ENCODE measurements at places on chromosomes 6 and 20.

GRCh38 chr20:39253051-39253755, 291.1 kb downstream of the DHX35 start:
- DNase-seq: no peak

GRCh38 chr20:37867289-37868195, 35.4 kb upstream of the VSTM2L start:
- DNase-seq: no peak

DNA sequence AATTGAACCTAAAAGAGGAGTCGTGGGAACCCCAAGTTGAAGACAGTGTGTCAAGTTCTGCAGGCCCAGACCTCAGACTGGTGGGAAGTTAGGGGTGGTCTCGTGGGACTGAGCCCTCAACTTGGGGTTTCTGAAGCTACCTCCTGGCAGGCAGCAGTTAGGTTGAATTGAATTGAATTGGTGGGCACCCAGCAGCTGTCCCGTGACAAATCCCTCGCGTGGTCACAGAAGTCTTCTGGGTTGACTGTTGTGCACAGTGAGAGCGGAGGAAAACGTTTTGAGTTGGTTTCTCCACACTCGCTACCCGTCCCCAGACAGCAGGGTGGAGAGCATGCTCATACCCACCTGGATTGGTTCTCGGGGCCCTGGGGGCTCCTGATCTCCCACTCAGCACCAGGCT, 12.9 kb downstream of the SLC4A11 start:
- DNase-seq: no peak

- no peak for DNase-seq
Measured at GRCh38 chr20:1757072-1757471, 99.5 kb upstream of the SIRPG start.

DNA sequence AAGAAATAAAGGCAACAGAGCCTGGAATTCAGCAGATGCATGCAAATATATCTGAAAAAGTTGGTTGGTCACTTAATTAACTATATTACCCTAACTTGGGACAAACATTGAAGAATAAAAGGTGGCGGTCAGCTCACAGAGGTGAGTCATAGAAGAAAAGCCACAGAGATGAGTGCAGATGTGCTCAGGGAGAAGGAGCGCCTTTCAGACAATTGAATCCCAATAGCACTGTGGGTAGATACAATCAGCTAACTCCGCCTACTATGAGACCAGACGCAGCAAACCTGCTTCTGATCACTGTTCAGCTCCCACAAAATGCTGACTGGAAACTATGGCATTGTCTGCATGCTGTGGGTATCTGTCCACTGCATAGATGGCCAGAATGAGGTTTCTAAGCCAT, 447.8 kb downstream of the PTPRT start:
- DNase-seq: no peak

- no peak for DNase-seq
Measured at GRCh38 chr6:14339711-14340584, 222.4 kb downstream of the CD83 start.

- peak; percentile 61 for DNase-seq
Measured at GRCh38 chr20:46293084-46293483, 15.2 kb downstream of the CDH22 start.

- no peak for DNase-seq
Measured at GRCh38 chr6:40000964-40001515, 66.8 kb upstream of the MOCS1 start.

DNA sequence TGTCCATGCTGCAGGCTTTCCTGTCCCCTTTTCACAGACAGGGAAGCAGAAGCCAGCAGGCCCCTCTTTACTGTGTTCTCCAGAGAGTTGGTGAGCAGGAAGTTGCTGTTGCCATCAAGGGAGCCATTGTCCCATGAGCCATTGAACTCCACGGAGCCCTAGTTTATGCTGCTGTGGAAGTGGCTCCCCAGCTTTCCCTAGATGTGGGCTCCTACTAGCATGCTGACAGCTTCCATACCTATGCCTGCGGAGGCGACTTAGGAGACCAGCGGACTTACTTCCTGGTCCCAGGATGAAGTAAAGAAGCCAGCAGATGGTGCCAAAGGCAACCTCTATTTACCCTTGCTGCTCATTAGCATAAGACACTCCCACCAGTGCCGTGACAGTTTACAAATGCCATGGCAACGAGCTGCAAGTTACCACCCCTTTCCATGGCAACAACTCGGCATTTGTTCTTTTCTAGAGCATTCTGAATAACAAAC, 30.8 kb upstream of the FKBP1A start:
- peak; percentile 85 for DNase-seq

DNA sequence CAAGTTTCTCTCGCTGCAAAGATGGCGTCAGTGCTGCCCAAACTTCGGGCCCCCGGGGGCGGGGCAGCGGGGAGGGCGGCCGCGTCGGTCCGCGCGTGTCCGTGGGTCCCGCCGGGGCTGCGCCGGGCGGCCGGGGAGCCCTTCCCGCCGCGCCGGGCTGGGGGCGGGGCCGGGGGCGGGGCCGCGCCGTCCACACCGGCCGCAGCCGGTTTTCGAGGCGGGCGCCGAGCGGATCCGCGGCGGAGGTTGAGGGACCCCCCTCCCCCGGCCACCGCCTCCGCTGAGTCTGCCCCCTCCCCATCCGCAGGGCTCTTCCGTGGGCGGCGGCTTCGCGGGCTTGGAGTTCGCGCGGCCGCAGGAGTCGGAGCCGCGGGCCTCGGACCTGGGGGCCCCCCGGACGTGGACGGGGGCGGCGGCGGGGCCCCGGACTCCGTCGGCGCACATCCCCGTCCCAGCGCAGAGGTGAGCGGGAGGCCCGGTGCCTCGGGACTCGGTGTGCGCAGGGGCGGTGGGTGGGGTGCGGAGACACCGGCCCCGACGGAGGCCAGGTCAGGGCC, 572 bp downstream of the SLC2A4RG start:
- DNase-seq: peak; percentile 22

GRCh38 chr6:105207524-105208269, 27.9 kb upstream of the POPDC3 start:
- peak; percentile 62 for DNase-seq

GRCh38 chr20:3193806-3194616, 10.5 kb downstream of the DDRGK1 start:
- no peak for DNase-seq

- DNase-seq: peak; percentile 91
Measured at GRCh38 chr6:10411971-10412460, 2.9 kb downstream of the TFAP2A start.

- no peak for DNase-seq
Measured at GRCh38 chr20:2849529-2849928, 9.0 kb downstream of the VPS16 start.

GRCh38 chr6:51513891-51514747, 573.3 kb downstream of the PKHD1 start:
- peak; percentile 76 for DNase-seq

GRCh38 chr6:45483501-45483900, 105.8 kb upstream of the SUPT3H start:
- peak; percentile 20 for DNase-seq

DNA sequence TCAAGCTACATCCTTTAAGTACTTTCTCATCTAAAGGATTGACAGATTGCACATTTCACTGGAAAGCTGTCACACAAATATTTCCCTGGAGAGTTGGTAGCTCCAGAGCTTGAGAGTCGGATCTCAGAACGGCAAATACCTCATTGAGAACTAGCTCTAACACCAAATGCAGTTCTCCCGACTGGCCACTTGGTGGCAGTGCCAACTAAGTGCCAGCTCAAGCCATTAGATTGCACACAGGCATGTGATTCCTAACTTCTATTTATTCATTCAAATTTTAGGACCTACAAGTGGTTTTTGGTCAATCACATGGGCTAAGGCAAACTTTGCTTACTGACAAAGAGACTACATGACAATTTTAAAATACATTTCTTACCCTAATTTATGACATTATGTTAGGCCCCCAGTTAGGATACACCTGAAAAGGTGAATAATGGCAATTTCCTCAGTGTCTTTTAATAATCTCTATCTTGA, 7.9 kb upstream of the MCHR2 start:
- DNase-seq: peak; percentile 57

GRCh38 chr6:83221889-83222479, 28.8 kb downstream of the RWDD2A start:
- peak; percentile 48 for DNase-seq

DNA sequence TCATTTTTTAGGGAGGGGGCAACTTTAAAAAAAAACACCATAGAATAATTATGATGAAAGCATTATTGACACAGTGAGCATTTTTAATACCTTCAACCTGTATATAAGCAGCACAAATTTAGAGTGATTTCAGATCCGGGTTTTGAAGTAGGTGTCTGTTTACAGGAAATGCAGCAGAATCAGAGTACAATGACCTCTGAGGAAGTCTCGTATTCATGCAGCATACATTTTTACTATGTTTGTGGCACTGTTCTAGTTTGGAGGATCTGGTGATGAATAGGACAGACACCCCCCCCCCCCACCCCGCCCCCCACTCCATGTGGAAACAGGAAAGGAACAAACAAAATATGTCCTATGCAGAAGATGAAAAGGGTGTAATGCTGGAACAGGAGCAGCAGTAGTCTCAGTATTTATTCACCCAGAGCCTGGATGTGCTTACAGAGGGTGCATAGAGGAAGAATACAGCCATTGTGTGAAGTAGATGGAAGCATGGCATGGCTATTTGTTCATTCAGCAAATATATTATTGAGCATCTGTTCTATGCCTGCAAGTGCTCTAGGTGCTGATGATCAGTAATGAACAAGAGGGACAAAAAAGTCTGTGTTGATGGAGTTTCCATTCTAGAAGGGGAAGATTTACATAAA, 19.7 kb downstream of the VAPB start:
- DNase-seq: peak; percentile 48

DNA sequence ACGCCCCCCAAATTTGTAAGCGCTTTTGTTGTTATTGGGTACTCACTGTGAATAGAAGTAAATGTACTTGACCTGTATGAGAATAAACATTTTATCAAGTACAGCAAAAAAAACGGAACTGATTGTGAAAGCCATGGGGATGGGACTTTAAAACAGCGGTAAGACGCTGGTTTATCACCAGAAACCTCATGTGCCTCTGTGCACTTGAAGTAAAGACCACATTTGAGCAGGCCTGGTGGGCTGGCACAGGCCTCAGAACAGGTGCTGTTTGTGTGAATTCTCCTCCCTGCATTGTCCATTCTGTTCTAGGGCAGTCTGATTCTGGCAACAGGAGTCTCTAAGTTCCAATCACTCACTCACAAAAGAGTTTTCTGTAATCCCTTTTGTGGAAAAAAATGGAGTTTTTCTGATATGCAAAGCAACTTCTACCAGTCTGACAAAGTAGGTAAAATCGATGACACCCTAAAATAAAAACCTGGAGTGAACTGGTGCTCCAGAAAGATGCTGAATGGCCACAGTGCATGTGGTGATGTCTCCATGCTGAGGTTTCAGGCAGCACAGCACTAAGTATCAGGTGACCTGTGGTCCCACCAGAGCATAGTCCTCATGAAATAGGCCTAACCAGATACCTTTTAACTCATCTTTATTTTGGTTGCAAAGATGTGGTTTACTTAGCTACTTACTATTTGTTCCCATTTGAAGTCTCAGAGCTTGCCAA, 53.9 kb downstream of the STX7 start:
- no peak for DNase-seq

DNA sequence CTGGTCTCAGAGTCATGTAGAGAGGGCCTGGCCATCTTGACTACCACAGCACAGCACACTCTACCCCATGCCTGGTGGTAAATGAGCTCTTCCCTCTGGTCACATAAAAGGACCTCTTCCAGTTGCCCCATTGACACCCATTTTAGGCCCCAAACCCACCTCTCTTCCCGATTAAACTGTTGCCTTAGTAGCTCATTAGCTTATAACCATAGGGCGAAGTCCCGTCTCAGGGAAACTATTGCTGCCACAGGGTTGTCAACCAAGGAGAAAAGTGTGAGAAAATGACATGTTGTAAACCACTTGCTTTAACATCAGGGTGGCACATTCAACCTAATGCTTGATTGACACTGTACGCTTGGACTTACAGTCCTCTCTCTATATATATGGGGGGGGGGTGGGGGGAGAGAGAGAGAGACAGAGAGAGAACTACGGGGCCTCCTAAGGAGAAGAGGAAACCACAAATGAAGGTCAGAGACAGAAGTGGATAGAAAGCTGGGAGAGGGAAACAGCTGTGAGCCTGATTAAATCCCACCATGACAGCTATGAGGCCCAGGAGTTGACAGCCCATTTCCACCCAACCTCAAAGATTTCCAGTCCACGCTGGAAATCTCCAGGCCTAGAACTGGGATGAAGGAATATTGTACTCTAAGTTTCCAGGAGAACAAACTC, 14.9 kb upstream of the BTN1A1 start:
- no peak for DNase-seq

- DNase-seq: no peak
Measured at GRCh38 chr20:51914758-51915157, 112.4 kb upstream of the SALL4 start.

GRCh38 chr6:12536416-12536815, 180.2 kb upstream of the PHACTR1 start:
- DNase-seq: no peak

- DNase-seq: peak; percentile 45
Measured at GRCh38 chr20:2688041-2688591, 4.5 kb upstream of the EBF4 start.

DNA sequence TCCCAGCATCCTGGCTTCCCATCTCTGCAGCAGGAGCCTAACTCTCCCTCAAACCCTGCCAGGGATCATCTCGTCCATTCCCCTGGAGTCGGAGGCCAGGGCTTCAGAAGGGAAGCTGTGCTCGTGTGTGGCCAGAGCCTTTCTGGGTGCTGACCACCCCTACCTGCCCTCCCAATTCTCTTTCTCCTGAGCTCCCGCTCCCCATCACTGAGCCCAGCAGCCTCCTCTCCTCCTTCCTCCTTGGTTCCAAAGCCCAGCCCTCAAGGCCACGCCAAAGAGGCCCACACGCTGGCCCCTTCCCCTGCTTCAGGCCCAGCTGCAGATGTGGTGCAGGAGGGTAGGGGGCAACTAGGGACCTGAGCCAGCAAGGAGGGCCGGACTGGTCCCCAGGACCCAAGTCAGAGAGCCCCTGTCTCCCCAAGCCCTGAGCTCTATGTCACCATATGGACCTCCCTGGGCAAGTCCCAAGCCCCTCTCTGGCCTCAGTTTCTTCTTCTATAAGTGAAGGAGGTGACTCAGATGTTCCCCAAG, 1.3 kb downstream of the FAM83C start:
- DNase-seq: no peak

GRCh38 chr6:159989492-159990480, 20.9 kb downstream of the IGF2R start:
- peak; percentile 69 for DNase-seq

DNA sequence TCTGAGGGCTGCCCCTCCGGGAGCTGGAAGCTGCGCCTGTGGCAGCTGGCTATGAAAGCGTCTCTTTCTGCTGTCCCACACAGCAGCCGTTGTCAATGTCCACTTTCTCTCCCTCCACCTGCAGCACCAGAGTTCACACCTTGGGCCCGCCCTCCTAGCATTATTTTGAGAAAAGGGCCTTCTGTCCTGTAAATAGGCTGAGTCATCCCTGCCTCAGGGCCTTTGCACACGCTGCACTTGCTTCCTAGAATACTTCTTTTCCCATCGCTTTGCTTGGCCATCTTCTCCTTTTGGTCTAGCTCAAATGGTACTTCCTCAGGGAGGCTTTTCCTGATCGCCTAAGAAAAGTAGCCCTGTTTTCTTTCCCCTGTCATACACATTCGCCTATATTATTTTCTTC, 69.3 kb upstream of the ZNFX1 start:
- DNase-seq: no peak

- DNase-seq: peak; percentile 34
Measured at GRCh38 chr6:12182676-12183075, 107.5 kb upstream of the EDN1 start.
